ENCODE measurements at places on chromosomes 1 and 21.
A peak's percentile ranks its signal among the peaks of the same experiment; 100 is the strongest.

DNA sequence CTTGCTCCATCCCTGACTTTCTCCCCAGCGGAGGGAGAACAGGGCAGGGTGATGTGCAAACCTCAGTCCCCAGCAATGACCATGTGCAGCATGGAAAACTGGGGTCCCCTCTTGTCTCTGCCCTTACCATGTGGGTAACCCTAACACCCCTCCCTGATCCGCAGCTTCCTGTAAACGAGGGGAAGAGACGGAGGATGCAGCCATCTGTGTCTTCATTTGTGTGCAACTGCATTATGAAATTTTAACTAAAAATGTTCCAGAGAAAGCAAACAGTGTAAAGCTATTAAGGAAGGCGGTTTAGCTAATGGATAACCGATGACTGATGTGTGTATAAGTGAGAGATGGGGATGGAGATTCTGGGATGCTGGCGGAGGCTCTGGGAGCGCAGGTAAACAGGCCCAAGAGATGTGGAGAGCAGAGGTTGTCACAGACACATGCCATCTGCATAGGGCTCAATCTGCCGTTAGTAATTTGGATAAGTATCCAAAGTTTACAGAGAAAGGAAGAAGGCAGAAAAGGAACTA is 206.6 kb downstream of the DSCAM start:
- no peak for DNase-seq

- DNase-seq = no peak
Observed at GRCh38 chr21:42495765-42496119, 282 bp downstream of the RSPH1 start.

DNA sequence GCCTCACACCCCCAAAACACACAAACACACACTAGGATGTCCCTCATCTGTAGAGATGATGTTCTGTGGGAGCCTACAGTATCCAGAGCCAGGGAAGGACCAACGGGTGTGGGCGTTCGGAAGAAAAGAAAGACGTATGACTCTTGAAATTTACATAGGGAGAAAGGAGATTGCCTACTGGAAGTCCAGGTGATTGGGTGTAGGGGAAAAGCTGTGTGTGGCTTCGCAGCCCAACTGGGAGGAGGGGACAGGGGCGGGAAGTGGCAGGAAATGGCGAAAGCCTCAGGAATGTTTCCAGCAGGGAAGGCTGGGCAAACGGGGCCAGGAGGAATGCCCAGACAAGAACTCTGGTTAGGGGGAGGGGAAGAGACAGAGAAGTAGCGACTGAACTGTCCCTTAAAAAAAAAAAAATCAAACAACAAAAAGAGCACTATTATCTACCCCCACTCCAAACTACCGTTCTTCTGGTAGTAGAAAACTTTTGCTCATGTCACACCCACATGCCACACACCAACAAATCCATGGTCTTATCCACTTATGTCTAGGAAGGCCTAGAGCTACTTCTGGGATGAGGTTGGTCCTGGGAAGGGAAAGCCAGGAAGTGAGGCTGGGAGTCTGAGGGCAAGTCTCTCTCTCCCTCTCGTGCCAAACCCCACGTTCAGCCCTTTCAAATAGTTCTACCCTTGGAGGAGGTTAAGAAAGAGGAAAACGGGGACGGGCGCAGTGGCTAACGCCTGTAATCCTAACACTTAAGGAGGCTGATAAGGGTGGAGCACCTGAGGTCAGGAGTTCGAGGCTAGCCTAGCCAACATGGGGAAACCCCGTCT is 1.8 kb upstream of the CKS1B start:
- DNase-seq = no peak

GRCh38 chr1:165543532-165544438 is at the start of gene LRRC52:
LRRC52 (plus strand) TSS chr1:165544000; CDS start chr1:165544297, 297 bp downstream.
- DNase-seq = no peak

GRCh38 chr1:209835782-209836298 is 8.1 kb downstream of the UTP25 start:
- DNase-seq = no peak

GRCh38 chr21:27570306-27570868 is 603.5 kb upstream of the ADAMTS5 start:
- DNase-seq = no peak

DNA sequence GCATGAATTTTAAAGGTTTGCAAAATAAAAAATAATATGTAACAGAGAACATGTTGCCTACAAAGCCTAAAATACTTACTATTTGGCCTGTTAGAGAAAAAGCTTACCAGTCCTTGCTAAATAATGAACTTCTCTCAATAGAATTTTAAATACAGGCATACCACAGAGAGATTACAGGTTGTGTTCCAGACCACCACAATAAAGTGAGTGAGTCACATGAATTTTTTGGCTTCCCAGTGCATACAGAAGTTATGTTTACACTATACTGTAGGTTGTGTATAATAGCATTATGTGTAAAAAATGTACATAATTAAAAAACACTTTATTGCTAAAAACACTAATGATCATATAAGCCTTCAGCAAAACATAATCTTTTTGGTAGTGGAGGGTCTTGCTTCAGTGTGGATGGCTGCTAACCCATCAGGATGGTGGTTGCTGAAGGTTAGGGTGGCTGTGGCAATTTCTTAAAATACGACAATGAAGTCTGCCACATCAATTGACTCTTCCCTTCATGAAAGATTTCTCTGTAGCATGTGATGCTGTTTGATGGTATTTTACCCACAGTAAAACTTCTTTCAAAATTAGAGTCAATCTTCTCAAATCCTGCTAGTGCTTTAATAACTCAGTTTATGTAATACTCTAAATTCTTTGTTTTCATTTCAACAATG is 48.6 kb downstream of the SCYL3 start:
- no peak for DNase-seq

DNA sequence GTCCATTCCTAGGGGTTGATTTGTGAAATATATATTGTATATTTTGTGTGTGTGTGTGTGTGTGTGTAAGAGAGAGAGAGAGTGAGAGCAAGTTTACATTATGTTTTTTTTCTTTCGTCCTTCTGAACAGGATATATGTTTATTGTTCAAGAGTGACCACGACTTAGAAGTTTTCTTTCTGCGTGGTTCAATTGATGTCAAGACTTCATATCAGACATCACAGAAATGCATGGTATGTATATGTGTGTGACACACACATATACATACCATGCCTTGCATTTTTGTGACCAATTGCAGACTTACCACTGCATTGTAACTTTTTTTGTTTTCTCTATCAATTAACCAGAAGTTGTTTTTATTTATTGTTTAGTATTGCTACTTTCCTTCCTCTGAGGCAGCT is 2.5 kb downstream of the RASAL2 start:
- DNase-seq = no peak

DNA sequence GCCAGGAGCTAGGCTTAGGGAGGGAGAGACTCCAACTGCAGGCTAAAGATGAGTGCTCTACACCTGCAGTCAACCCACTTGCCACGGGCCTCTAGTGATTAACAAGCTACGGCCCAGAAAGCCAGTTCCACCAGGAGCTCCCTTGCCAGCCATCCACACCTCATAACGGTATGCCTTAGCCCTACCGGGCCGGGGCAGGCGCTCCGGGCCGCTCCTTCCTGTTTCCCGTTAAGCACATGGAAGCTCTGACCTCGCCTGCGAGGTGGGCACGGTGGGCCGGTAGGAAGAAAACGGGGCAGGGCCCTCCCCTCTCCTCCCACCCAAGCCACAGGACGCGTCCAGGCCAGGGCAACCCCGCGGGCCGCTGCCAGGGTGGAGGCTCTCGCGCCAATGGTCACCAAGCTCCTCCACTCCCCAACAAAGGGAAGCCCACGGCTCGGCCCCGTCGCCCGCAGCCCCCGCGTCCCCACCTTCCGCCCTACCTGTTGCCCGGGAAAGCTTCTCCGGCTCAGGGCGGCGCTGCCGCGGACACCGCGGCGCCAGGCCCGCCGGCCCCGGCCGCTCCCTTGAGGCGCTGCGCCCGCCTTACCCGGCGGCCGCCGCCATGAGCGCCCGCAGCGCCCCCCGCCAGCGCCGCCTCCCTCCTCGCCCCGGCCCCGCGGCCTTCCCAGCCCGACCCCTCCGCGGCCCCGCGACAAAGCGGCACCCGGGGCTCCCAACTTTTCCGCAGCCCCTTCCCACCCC is 627 bp downstream of the CERS2 start:
- DNase-seq = no peak

DNA sequence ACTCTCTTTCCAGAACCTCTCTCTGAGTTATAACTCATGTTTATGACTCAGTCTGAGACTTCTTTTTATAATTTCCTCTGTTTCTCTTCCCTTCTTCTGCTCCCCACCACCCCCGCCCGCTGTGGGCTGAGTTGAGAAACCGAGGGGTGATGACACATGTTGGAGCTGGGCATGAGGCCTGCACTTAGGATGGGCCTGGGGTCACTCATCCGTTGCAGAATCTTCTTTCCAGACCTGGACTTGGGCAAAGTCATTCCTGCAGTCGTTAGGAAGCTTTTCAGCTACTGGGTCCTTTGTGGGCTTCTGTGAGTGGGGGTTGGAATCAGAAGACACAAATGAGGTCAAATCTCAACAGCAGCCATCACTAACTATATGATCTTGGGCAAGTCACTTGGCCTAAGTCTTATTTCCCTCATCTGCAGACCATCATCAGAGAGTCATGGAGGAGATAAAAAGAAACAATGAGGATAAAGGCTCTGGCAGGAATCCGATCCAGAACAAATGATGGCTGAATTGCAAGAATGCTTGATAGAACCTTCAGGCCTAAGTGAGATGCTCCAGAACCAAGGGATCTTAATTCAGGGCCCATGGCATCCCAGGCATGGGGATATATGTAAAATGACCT is 53.4 kb downstream of the RPS6KA1 start:
- peak; percentile 47 for DNase-seq

DNA sequence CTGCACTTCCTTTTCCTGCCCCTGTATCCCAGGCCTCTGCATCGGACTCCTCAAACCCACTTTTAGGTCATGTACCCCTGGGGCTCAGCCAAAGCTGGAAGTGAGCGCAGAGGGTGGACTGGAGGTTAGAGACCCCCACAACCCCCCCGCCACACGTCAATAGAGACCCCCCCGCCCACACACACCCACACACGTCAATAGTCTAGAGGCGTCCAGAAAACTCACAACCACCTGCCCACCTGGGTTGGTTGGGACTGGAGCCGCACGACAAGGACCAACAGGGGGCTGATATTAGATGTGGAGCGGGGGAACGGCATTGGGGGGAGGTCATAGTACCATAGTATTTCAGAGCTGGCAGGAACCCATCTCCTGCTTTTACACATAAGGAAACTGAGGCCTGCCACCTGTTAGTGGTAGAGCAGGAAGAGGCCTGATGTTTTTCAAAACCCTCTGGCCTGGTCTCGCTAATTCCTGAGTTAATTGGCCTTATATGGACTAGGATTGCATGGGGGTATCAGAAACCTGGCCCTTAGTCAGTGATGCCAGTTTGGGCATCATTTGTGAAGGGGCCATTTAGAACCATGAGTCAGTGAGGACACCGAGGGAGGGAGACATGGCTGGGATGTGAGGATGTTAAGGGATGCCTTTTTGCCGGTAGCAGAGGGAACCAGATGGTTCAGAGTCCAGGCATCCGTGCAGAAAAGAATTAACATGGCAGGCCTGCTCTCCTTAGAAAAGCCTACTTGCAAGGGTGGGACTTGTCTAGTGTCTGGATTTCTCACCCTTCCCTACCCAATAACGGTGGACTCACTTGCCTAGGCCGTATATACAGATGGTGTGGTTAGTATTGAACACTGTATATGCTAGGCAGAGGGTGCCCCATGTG is 1.1 kb downstream of the NENF start:
- DNase-seq = no peak

- no peak for DNase-seq
Observed at GRCh38 chr1:7539769-7540175, 231.3 kb upstream of the VAMP3 start.

DNA sequence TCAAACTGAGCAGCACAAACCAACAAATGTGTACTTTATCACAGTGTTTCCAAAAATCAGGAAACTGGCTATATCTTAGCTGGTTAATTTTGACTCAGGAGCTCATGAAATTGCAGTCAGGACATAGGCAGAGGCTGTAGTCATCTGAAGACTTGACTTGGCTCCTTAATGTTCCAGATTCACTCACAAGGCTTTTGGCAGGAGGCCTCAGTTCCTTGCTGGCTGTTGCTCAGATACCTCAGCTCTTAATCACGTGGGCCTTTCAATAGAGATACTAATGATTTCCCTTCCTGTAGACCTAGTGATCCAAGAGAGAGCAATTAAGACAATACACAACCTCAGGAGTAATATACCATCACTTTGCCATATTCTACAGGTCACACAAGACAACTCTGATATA is 537.7 kb downstream of the BRINP3 start:
- no peak for DNase-seq

DNA sequence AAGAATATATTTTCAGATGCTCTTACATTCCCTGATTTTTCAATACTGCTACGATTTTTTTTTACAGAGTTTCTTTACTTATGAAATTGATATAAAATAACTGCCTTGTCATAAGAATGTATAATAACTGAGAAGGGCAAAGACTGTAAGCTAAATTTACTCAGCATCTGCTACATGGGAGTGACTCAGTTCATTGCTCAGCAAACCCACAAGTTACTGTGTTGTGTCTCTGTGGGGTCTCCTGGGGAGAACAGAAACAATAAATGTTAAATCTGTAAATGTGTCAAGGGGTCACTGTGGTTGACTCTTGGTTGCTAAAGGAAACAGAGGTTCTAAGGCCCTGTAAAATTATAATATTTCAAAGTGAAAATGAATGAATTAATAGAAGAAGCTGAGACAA is 210.3 kb upstream of the CACYBP start:
- no peak for DNase-seq

GRCh38 chr1:111789142-111789541 is 33.4 kb downstream of the DDX20 start:
- DNase-seq = no peak

GRCh38 chr1:77382366-77382765 is 100.5 kb downstream of the AK5 start:
- no peak for DNase-seq

GRCh38 chr1:91752324-91752723 is 133.6 kb downstream of the TGFBR3 start:
- no peak for DNase-seq

GRCh38 chr1:213376862-213377372 is 325.9 kb downstream of the RPS6KC1 start:
- no peak for DNase-seq

- no peak for DNase-seq
Observed at GRCh38 chr1:15336866-15337265, 72.8 kb upstream of the EFHD2 start.

- no peak for DNase-seq
Observed at GRCh38 chr1:147791876-147792275, 31.5 kb upstream of the GJA5 start.

- no peak for DNase-seq
Observed at GRCh38 chr1:40394491-40395172, 21.1 kb downstream of the SMAP2 start.
